ENCODE measurements at places on chromosomes 1 and 21. TPM values are rescaled to one million over a fixed set of nuclear protein-coding genes. Genes with fewer than 3 reads are reported as not detected.

The SLC5A9 gene
- total RNA-seq = 1.3 TPM

The ZNF697 gene
- 3.7 TPM for total RNA-seq

The VCAM1 gene
- 7.6 TPM for total RNA-seq

The CACNA1S gene
- total RNA-seq = not detected

The KRTAP13-2 gene
- total RNA-seq = not detected

The ATP1A2 gene
- 124 TPM for total RNA-seq

The FAM43B gene
- 4.2 TPM for total RNA-seq

The ITLN2 gene
- total RNA-seq = not detected

The ATAD3B gene
- total RNA-seq = 14.9 TPM

The OR2T35 gene
- not detected for total RNA-seq

The F11R gene
- total RNA-seq = 9.1 TPM

The TIE1 gene
- 51.1 TPM for total RNA-seq

The HSD3B2 gene
- total RNA-seq = not detected

The CD247 gene
- total RNA-seq = 0.52 TPM

The ELF3 gene
- 2.9 TPM for total RNA-seq

The HAPLN2 gene
- total RNA-seq = 0.83 TPM

The C2CD4D gene
- total RNA-seq = not detected

The LAMC2 gene
- 13.9 TPM for total RNA-seq

The GNL2 gene
- 27.3 TPM for total RNA-seq

The CHRM3 gene
- 75.5 TPM for total RNA-seq

The GJB3 gene
- total RNA-seq = not detected

The SLAMF1 gene
- total RNA-seq = 0.65 TPM

The COL9A2 gene
- total RNA-seq = 1.2 TPM

The CD101 gene
- total RNA-seq = 1.3 TPM

The CSF3R gene
- total RNA-seq = 5.9 TPM

The S100A8 gene
- total RNA-seq = 13.2 TPM

The SPRR4 gene
- total RNA-seq = not detected

The FALEC gene
- not detected for total RNA-seq

The FAM151A gene
- total RNA-seq = not detected

The KCNE2 gene
- total RNA-seq = not detected

Data from esophagus muscularis mucosa (tissue), 4 donors.